ENCODE measurements at places on chromosomes 5 and 9.

GRCh38 chr5:13632676-13633075 is 311.8 kb downstream of the DNAH5 start:
- DNase-seq: no peak

DNA sequence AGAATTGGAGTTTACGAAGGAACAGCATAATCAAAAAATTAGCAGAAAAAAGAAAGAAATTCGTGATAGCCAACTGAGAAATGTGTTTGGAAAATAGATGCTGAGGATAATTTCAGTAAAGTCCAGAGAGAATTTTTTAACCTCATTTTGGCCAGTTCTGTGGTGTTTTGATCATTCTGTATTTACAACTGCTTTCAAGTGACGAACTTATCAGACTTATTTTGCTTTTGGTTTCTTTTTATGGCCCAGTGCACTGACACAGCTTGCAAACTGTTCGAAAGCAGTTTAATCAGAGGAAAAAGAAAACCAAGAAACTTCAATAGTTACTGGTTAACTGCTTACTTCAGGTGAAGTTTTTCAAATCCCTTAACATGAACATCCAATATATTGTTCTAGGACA is 1.9 kb downstream of the SDHA start:
- DNase-seq: no peak

DNA sequence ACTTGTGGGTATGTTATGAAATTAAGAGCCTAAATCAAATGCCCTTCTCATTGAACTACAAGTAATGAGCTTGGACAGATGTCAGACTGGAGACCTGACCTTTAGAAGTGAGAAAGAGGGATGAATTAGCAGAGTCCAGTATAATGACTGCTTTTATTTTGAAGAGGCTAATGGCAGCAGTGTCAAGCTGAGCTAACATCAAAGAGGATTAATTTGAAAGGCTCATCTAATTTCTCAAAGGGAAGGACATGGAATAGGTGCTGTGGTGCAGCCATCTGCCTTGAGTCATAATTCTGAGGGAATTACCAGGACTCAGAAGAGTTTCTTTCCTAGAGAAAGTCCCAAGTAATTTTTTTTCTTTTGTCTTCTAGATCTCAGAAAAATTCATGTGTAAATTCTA is 57.6 kb downstream of the FAM81B start:
- no peak for DNase-seq

GRCh38 chr9:8270235-8270634 is 470.7 kb upstream of the DMAC1 start:
- DNase-seq: no peak

- DNase-seq: no peak
Measured at GRCh38 chr5:41172012-41172411, 41.3 kb downstream of the C6 start.

GRCh38 chr5:10552183-10553143 is 11.4 kb upstream of the ANKRD33B start:
- DNase-seq: no peak

GRCh38 chr5:94181895-94182294 is 436.5 kb downstream of the KIAA0825 start:
- peak; percentile 24 for DNase-seq

DNA sequence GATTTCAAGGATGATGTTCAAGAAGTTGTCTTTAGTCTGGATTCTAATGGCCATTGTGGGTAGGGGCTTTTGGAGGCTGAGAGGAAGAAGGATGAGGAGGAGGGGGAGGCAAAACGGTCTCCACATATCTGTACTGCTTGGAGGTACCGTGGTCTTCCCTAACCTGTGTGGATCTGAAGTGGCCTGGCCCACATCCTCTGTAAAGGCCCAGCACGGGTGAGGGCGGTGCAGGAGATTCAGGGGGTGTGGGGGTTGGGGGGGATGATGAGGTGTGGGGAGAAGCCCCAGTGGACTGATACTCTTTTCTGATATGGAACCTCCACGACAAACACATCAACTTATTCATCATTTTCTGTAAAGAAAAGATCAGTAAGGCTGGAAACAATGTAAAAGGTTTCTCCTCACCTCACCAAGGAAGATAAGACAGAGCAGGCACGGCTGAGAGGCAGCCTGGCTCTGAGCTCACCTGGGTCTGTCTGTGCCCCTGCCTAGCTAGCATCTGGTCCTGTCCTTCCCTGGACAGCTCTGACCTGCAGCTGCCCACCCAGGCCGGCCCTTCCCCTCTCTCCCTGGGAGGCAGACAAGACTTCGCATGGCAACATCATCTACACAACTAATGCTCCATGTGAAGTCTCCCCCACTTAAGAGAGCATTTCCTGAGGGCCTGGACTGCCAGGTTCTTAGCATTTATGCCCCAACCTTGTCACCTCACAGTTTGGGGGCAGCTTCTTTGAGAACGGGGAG is 5.6 kb upstream of the IL3 start:
- DNase-seq: no peak

DNA sequence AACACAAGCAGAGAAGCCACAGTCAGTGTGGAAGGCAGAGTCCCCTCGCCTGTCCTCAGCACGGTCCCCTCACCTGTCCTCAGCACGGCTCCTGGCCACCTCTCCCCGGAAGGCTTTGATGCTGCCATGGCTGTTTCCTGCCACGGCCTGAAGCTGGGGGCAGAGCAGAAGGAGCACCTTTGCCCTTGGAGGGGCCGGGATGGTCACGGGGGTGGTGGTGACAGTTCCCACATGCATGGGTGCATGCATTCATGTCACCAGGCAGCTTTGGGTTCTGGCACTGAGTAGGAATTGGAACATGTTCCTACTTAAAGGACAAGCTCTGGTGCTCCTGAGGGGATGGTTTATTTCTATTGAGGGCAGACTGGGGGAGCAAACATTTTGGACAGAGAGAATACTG is 57.8 kb upstream of the PHYKPL start:
- no peak for DNase-seq

DNA sequence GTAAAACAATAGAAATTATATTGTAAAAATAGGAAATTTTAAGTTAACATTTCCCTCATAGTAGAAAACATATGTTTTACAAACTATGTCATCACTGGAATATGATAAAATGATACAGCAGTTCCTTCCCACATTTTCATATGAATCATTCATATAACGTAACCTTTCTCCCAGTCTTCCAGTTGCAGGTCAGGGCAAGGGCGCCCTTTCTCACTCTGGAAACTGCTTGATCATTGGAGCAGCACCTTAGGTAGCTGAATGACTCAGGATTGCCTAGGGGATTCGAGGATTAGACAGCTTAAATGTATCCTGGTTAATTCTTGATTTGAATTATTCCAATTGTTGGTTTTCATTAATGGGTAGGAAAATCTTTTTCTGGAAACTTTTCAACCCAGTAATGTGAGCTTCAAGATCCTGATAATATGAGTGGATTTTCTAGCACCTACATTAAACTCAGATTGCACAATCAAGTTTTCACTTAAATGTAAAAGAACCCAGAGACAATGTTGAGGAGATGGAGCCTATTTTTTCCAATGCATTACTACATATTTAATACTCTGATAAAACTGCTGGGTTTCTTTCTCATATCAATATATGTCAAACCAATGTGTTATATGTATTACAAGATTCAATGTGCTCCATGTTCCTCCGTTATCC is 32.6 kb upstream of the ANXA1 start:
- DNase-seq: no peak

GRCh38 chr9:4306066-4306776 is 6.4 kb upstream of the GLIS3 start:
- DNase-seq: no peak

DNA sequence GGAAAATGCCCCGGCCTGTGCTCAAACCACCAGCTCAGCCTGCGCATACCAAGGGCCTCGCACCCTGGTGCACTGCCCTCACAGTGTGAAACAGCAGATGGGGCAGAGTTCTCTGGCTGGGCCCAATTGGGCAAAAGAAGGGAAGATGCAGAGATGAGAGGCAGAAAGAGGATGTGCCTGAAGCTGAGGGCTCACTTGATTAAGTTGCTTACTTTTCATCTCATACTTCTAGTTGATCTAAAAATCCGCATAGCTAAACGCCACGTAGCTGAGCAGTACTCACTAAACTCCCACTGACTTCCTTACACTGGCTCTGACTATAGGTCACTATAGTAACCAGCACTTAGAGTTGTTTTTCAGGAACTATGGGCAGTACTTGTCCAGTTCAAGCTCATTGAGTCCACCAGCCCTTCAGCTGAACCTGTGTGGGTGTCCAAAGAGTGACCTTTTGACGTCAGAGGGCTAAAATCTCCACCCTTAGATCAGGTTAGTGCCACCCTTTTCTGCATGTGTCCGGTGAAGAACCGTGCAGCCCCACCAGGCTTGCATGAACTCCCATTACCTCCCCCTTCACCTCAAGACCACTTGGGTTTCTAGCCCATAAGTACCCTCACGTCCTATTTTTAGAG is 215.2 kb downstream of the AUH start:
- no peak for DNase-seq

DNA sequence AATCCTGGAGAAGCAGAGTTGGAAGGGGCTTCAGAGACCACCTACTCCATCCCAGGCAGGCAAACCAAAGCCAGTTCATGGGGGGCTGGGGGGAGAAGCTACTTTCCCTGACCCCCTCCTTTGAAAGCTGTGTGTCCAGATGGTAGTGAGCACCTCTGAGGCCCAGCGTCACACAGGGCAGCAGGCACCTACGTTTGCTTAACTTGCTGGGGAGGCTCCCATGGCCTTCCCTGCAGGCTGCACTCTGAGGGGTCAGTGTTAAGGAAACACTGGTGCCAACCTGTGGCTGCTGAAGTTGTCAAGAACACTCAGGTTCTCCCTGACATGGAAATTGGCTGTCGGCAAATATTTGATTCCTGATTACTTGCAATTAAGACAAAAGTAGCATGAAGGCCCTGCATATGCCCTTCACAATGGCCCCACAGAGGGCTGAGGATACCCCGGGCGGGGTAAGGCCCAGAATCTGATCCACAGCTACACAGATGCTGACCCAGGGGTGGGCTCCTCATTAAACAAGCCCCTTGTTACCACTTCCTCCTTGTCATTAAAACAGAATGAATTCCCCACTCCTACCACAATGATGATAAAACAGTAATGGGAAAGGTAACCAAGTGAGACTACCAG is 208.5 kb downstream of the FSTL4 start:
- no peak for DNase-seq

GRCh38 chr9:109504689-109505088 is 6.6 kb upstream of the PTPN3 start:
- DNase-seq: no peak

- DNase-seq: no peak
Measured at GRCh38 chr9:81666123-81666522, 23.2 kb downstream of the TLE1 start.

DNA sequence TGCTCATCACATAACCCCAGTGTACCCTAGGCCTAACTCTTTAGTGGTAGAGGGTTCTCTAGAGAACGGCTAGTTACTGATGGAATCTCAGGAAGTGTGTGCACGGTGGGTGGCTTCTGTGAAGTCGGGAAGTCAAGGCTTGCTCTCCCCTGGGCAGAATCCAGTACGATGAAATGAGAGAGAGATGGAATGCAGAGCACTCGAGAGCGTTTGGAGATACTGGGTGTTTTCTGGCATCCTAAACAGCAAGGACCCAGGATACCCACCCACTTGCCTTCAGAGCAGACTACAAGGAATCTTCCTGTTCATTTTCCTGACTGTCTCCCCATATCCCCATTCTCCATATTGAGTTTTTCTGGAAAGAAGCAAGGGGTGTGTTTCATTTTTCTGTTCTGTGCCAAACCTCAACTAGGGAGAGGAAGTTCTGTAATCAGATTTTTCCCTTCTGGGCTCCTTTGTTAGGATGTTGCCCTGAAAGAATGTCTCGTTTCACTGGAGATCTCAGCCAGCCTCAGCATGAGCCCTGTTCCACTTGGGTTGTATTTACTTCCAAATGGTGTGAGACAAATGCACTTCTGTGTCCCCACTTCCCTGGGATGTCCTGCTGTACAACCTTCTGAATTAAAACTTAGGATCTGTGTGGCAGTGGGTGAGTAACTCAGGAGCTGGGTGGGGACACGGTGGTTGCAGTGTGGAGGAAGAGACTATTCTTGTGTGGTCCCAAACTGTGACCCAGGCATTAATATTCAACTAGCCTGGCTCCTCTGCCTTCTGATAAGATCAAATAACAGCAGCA is 108.9 kb upstream of the SPRY4 start:
- no peak for DNase-seq

- no peak for DNase-seq
Measured at GRCh38 chr9:26882154-26882553, 10.4 kb downstream of the CAAP1 start.

GRCh38 chr9:88174324-88174723 is 36.0 kb upstream of the SPATA31C2 start:
- DNase-seq: no peak

- no peak for DNase-seq
Measured at GRCh38 chr5:102893942-102894341, 138.8 kb downstream of the PAM start.

DNA sequence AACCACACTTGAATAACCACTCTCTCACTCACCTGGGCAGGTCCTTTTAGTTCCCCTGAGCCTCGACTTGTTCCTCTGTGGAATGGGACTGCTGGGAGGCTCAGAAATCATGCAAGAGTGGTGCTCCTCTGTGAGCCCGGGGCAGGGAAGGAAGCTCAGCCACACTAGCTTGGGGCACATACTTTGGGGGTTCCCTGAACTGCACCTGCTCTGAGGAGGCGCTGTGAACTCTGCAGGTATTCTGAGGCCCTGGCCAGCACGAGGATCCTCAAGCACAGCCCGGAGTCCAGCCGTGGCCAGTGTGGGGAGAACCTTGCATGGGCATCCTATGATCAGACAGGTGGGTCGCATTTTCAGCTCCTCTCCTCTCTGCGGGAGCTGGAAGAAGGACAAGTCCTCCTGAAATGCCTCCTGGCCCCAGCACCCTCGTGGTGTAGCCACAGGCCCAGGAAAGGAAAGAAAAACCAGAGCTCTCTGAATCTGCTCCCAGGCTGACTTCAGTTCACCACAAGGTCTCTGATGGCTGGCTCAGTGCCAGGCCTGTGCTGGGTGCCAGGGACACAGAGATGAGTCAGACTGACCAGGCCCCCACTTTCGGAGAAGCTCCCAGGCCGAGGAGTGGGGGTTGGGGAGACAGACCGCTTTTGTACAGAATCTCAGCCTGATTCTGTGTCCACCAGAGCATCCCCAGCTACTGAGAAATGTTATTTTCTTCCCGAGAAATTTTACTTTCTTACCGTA is 11.9 kb downstream of the GLIPR2 start:
- DNase-seq: no peak

DNA sequence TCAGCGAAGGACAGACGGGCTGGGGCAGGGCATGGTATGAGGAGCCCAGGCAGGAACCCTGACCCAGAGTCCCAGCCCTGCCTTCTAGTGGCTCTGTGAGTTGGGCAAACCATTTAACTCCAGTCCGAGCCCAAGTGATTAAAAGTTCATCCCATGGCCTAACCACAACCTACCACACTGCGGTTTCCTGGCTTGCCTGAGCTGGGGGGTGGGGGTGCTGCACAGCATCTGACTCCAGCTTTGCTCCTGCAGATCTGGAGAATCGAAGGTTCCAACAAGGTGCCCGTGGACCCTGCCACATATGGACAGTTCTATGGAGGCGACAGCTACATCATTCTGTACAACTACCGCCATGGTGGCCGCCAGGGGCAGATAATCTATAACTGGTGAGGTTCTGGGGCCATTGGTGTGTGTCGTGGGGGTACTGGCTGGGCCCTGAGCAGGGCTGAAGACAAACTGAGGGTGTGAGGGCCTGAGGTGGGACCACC is 49.0 kb downstream of the STOM start:
- DNase-seq: no peak

- DNase-seq: no peak
Measured at GRCh38 chr9:33097192-33097591, 20.7 kb upstream of the SMU1 start.
